HFFc6 (cell line): ENCODE measurements at places on chromosomes 11 and 22. TPM values are rescaled to one million over a fixed set of nuclear protein-coding genes. Genes with fewer than 3 reads are reported as not detected.

DNA sequence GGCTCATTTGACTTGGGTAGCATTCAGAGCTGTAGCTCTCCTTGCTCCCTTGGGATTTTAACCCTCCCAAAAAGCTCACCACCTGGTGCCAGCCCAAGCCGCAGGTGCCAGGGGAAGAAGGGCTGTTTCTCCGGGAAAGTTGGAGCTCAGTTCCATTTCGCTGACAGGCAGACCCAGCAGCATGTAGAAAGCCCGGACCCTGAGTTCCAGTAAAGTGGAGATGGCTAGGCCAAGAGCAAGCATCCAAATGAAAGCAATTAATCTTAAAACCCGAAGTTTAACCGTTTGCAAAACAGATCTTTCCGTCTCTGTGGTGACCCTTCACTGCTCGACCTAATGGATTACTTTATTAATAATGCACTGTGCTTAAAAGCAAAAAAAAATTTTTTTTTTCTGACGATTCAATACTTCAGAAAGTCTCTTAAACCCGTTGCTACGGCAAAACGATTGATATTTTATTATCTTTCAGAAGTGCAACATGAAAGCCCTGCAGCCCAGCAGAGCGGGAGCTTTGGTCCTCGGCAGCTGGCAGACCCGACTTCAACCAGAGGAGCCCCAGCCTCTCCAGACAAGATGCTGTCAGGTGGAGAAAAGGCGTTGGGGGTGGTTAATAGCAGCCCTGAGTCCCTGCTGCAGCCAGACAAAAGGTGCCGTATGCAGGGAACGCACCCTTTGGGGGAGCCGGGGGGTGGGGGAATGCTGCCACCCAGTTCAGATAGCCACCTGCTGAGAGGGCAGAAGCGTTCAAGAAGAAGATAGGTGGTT is 3.3 kb downstream of the LMO1 start:
- no peaks in the 10 kb centered on the region for H3K36me3 ChIP-seq
- DNase-seq = no peak
- H3K27ac ChIP-seq = no peak overlapping the region
- H3K4me3 ChIP-seq = no peak overlapping the region
- peaks cover 54% of the 10 kb centered on the region for H3K27me3 ChIP-seq

- H3K27ac ChIP-seq = peak overlapping the region; percentile 91
- H3K4me3 ChIP-seq = peak overlapping the region; percentile 23
- H3K27me3 ChIP-seq = no peaks in the 10 kb centered on the region; the same call in 1 of the 2 replicates
- peaks cover 48% of the 10 kb centered on the region for H3K4me1 ChIP-seq
- DNase-seq = peak; percentile 86
- H3K36me3 ChIP-seq = no peaks in the 10 kb centered on the region
These were observed 11.1 kb upstream of the MYH9 start for GRCh38 chr22:36398601-36399471.

DNA sequence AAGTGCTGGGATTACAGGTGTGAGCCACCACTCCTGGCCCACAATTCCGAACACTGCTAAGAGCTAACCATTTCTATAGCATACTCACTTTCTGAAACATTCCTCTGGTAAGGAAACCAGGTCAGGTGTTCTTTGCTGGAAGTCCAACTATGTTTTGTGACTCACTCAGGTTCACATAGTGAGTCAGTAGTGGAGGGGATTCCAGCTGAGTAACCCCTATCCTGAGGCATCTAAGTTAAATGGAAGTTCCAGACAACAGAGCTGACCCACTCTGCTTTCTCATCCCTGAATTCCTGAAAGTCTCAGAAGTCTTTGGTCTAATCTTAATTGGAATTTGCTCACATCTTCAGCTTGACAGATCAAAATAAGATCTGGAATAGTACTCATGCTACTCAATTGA is 3.0 kb upstream of the CHRNA10 start:
- DNase-seq = peak; percentile 55
- H3K4me1 ChIP-seq = peaks cover 27% of the 10 kb centered on the region
- peaks cover 43% of the 10 kb centered on the region for H3K36me3 ChIP-seq
- no peak overlapping the region for H3K4me3 ChIP-seq

- no peaks in the 10 kb centered on the region for H3K36me3 ChIP-seq
- H3K4me3 ChIP-seq = no peak overlapping the region
- H3K27me3 ChIP-seq = no peaks in the 10 kb centered on the region; the same call in 1 of the 2 replicates
- H3K27ac ChIP-seq = no peak overlapping the region
- DNase-seq = no peak
These were observed 73.6 kb downstream of the UBASH3B start for GRCh38 chr11:122729139-122729538.

DNA sequence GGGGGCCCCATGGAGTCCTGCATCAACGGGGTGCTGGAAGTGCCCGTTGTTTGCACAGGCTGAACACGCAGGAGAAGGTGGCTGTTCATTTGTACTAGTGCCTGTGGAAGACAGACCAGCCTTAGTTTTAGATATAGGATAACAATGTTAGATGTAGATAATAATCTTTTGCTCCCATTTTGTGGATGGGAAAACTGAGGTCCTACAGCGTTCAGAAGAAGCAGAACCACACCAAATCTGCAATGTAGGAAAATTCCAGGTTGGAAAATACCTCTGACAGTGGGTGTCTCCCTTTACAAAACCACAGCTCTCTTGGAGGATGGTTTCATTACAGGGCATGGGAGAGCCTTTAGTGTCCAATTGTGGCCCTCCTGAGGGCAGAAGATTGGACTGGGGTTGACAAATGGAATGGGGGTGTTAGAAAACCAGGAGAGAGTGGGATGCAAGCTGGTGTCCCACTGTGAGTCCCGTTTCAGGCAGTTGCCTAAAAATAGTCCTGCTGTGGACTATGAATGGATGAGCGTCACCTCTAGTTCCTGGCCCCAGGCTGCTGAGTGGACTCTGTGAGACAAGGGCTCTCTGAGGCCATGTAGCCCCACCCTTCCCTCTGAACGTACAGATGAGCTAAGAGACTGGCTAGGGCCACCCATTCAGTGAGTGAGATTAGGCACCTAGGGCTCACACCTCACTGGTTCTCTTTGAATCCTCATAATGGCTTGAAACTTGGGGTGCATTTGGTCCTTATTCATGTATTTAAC is 508.8 kb downstream of the MN1 start:
- no peak overlapping the region for H3K27ac ChIP-seq
- DNase-seq = no peak
- H3K27me3 ChIP-seq = peaks cover 33% of the 10 kb centered on the region
- no peaks in the 10 kb centered on the region for H3K36me3 ChIP-seq

DNA sequence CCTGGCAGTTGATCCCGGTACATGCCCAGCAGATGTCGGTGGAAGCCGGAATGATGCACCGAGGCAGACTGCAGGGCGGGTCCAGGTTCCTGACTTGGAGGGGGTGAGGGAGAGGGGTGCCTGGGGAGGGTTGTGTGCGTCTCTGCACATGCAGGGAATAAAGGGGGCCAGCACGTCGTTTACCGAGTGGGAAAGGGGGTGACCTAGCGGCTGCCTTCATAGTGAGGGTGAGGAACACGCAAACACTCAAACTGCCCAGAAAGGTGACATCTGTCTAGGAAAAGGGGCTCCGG is 801.7 kb downstream of the TBC1D22A start:
- H3K4me1 ChIP-seq = no peaks in the 10 kb centered on the region
- H3K36me3 ChIP-seq = peaks cover 26% of the 10 kb centered on the region
- DNase-seq = no peak
- no peak overlapping the region for H3K27ac ChIP-seq

GRCh38 chr22:19107730-19108074 is 14.5 kb downstream of the DGCR2 start:
- no peaks in the 10 kb centered on the region; the same call in 1 of the 2 replicates for H3K36me3 ChIP-seq
- H3K4me3 ChIP-seq = no peak overlapping the region

- peaks cover 26% of the 10 kb centered on the region for H3K4me1 ChIP-seq
These were observed 1.4 kb downstream of the PATZ1 start for GRCh38 chr22:31344578-31345330.

DNA sequence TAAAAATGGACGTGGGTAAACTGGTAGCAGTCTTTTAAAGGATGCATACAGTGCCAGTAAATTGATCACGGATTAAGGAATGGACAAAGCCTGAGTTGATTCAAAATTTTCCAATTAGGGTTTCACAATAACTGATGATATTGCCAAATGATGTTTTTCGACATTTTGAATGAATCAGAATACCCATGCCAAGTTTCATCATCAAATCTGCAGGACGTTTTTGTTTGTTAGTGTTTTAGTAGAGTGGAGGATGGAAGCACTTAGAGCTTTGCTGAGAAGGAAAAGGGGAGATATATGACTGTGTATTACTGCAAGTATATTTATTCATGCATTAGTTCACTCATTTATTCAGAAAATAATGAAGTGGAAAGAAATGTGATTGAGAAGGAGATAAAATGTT is 78.3 kb downstream of the SLC17A6 start:
- no peaks in the 10 kb centered on the region for H3K27me3 ChIP-seq
- no peaks in the 10 kb centered on the region for H3K4me1 ChIP-seq
- H3K36me3 ChIP-seq = no peaks in the 10 kb centered on the region
- H3K4me3 ChIP-seq = no peak overlapping the region
- no peak for DNase-seq

DNA sequence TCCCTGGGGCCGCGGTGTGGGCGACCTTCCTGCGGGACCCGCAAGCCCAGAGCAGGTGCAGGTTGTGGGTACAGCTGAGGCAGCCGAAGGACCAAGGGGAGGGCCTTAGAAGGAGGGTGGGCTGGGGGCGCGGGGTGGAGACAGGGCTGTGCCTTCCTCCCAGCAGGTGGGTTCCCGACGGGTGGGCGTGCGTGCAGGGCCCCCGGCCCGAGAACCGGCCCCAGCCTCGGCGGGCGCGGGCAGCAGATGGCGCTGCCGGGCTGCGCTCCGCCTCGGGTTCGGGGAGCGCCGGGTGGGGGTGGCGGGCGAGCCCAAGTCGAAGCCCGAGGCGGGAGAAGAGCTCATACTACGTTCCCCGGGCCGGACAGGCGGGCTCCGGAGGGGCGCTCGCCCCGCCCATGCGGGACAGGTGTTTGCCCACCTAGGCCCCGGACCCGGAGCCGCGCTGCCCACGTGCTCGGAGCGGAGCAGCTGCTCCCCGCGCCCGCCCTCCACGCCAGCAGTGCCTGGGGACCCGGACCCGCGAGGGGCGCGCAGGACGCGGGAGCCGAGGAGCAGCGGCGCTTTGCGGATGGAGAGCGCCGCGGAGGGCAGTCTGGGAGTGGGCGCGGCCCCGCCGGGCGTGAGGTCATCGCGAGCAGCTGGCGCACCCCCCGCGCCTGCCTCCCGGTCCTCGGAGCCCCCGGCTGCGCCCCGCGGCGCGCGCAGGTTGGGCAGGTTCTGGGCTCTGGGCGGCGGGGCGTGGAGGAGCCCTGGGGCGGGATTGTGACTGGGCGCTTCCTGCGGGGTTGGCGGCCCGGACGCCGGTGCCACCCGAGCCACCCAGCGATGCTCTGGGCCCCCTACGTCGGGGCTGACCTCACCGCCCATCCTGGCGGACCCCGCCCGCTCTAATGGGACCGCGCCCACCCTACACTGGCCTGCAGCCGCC is 25.3 kb downstream of the DUSP8 start:
- H3K4me1 ChIP-seq = no peaks in the 10 kb centered on the region
- H3K36me3 ChIP-seq = no peaks in the 10 kb centered on the region
- H3K4me3 ChIP-seq = no peak overlapping the region
- no peak overlapping the region for H3K27ac ChIP-seq
- DNase-seq = no peak

DNA sequence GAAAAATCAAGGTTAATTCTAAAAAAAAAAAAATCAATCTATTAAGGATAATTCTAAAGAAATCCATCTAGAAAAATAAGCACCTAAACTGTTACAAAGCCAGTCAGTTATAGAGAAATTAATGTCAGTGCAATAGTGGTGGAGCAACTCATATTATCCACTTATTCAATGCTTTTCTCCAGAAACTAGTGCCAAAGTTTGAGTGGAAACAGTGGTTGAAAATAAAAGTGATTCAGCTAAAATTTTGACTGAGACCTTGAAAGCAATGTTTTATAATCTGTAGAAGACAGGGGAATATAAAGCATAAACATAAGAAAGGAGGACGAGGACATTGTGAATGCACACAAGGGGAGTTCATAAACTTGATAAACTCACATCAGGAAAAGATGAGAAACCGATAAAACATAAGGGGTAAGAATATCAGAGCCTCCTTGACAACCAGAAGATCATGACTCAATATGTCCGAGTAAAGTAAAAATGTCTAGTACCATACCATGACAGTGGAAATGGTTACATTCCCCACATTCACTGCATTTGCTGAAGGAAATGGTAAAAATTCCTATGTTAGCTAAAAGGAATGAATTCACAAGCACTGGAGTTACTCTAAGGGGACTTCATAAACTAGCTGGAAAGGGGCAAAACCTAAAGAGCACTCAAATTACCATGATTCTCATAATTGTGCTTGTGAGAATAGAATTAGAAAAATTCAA is 58.7 kb upstream of the SLC5A12 start:
- H3K4me1 ChIP-seq = peaks cover 15% of the 10 kb centered on the region
- H3K27ac ChIP-seq = peak overlapping the region; percentile 56
- H3K36me3 ChIP-seq = peaks cover 16% of the 10 kb centered on the region

GRCh38 chr11:112599856-112600533 is 339.3 kb upstream of the PLET1 start:
- no peaks in the 10 kb centered on the region; the same call in 1 of the 2 replicates for H3K27me3 ChIP-seq
- no peaks in the 10 kb centered on the region for H3K36me3 ChIP-seq
- DNase-seq = no peak
- H3K27ac ChIP-seq = no peak overlapping the region
- H3K4me3 ChIP-seq = no peak overlapping the region
- no peaks in the 10 kb centered on the region for H3K4me1 ChIP-seq

DNA sequence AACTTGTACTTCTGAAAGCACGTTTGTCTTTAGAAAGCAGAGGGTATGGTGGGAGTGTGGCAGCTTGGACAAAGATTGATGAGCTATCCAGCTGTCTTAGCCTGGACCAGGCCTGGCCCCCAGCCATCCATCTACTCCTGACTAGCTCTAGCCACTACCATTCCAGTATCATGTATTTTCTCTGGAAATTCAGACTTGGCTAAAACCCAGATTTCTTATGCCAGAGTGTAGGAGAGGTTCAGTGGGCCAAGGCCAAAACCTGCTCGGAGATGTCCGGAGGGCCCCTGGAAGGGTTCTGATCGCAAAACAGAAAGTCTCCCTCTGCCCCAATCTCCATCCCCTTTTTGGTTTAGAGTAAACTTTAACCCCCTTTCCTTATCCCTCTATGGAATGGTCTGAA is 24.8 kb upstream of the MTCH2 start:
- no peaks in the 10 kb centered on the region for H3K36me3 ChIP-seq
- H3K4me3 ChIP-seq = no peak overlapping the region
- peaks cover under 1% of the 10 kb centered on the region; the same call in 1 of the 2 replicates for H3K4me1 ChIP-seq
- DNase-seq = no peak

Gene OR51B5
- 0.30 TPM in 1 of 3 replicates, not detected in the others for total RNA-seq

GRCh38 chr22:39514373-39514973 is 5.9 kb upstream of the ATF4 start:
- H3K27me3 ChIP-seq = peaks cover 2% of the 10 kb centered on the region; the same call in 1 of the 2 replicates
- H3K4me3 ChIP-seq = no peak overlapping the region
- no peak for DNase-seq
- H3K36me3 ChIP-seq = peaks cover 25% of the 10 kb centered on the region
- no peak overlapping the region; the same call in 1 of the 2 replicates for H3K27ac ChIP-seq
